T-cell (primary cell): ENCODE measurements at places on chromosomes 5 and 9. TPM values are rescaled to one million over a fixed set of nuclear protein-coding genes. Genes with fewer than 3 reads are reported as not detected.

Gene SNCAIP
- total RNA-seq: not detected

Gene IFNB1
- not detected for total RNA-seq

Gene SURF2
- 25.0 TPM for total RNA-seq

Gene GRAMD2B
- 6.0 TPM for total RNA-seq

Gene STKLD1
- 0.49 TPM for total RNA-seq

Gene BHMT2
- total RNA-seq: 0.38 TPM

Gene FBXO10
- 3.8 TPM for total RNA-seq

Gene PCDHB11
- total RNA-seq: not detected

Gene CD72
- total RNA-seq: 9.2 TPM

Gene FAM221B
- not detected for total RNA-seq
